ENCODE measurements at places on chromosomes 2 and 18.

DNA sequence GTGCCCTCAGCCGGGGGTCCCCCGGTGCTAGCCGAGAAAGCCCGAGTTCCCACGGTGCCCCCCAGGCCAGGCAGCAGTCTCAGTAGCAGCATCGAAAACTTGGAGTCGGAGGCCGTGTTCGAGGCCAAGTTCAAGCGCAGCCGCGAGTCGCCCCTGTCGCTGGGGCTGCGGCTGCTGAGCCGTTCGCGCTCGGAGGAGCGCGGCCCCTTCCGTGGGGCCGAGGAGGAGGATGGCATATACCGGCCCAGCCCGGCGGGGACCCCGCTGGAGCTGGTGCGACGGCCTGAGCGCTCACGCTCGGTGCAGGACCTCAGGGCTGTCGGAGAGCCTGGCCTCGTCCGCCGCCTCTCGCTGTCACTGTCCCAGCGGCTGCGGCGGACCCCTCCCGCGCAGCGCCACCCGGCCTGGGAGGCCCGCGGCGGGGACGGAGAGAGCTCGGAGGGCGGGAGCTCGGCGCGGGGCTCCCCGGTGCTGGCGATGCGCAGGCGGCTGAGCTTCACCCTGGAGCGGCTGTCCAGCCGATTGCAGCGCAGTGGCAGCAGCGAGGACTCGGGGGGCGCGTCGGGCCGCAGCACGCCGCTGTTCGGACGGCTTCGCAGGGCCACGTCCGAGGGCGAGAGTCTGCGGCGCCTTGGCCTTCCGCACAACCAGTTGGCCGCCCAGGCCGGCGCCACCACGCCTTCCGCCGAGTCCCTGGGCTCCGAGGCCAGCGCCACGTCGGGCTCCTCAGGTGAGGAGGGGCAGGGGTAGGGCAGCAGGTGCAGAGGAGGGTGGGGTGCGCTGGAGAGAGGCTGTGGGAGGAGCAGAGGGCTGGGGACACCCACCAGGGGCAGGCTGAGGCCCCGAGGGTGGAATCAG, 14.1 kb upstream of the GMPPA start:
- DNase-seq, result no peak

DNA sequence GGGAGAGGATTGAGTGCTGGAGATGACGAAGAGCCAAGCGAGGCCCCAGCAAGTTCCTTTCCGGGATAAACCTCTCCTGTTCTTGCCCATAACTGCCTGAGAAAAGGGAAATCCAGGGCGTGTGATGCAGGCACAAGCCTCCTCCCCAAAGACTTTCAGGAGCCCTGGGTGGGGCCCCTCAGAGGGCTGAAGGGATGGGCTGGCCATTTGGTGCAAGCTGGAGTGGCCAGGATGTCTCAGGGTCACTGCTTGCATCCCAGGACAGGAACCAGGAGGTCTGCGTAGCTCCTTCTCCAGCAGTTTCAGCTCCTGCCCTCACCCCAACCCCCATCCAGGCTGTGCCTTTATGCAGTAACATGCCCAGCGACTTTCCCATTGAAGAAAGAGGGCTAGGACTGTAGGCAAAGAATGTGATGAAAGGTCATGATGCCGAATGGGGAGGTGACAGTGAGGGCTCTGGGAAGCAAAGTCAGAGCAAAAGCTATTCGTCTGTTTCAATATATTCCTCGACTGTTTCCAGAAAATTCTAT, 80.2 kb downstream of the PXDN start:
- DNase-seq, result no peak

GRCh38 chr2:239313776-239314175, 87.0 kb downstream of the HDAC4 start:
- no peak for DNase-seq

DNA sequence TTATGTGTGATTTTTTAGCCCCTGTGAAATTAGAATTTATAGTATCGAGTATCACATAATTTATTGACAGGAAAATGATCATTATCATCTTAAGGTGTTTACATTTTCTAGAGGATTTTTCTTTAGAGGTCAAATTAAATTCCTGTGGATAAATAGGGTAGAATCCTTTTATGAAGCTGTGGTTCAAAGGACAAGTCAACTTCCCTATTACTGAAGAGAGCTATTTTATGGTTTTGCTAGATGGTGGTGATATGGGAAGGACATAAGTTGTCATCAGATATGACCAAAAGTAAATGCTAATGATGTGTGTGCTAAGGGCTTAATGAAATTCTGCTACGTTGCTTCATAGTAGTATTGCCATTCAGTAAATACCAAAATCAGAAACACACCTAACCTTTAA, 80.1 kb downstream of the EML4 start:
- no peak for DNase-seq

DNA sequence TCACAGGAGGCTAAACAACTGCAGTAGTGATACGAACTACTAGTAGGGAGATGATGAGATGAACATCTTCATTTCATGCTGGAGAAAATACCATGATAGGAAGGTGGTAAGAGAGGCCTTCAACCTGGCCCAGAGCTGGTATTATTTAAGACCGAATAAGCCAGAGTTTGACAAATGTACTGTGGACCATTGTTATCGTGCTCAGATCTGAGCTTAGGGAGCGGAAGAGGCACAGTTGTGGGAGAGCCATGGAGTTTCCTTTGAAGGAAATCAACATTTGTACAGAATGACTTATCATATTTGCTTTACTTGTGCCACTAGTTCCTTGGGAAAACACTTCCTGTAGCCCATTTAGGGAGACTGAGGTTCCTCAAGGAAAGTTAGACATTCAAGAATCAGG, 260.6 kb upstream of the TNP1 start:
- no peak for DNase-seq

- DNase-seq, result no peak
Observed at GRCh38 chr2:142536966-142537365, 340.5 kb upstream of the KYNU start.

DNA sequence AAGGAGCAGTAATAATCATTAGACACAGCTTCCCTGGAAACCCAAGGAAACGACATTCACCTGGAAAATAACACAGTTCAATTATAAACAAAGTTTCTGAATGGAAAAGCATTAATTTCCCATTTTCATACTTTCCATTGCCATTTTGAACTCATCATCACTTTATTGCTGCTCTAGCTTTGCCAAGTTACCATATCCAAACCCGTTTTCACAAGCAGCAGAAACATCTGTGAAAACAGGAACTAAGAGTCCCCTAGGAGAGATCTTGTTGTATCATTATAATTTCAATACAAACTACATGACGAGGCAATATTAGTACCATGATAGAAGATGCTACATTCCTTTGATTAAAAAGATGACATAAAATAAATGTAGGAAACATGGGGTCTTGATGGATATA, 597.0 kb upstream of the NRXN1 start:
- DNase-seq, result no peak

DNA sequence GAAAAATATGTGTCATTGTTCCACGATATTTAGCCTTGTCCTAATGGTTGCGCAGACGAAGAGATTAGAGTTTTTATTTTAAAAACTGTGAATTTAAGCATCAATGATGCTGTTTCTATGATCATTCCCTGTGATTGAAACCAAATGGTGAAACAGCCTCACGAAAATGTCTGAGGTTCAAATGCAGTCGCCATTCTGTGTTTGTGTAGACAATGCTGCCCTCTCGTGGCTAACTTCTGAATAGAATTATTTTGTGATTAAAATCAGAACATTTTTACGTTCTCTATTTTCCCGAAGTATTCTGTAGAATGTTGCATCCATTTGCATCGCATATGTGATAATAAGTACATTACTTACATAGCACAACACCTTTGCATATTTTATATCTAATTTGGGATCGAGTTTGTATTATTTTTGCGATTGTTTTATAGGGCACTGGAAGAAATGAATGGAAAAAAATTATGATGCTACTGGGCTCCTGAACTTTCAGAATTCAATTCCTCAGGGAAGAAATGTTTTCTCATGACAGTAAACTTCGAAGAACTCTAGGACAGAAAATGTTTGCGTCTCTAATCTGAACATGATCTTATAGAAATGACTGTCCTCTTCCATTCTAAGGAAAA, 54.8 kb upstream of the CREB1 start:
- DNase-seq, result peak; percentile 43

DNA sequence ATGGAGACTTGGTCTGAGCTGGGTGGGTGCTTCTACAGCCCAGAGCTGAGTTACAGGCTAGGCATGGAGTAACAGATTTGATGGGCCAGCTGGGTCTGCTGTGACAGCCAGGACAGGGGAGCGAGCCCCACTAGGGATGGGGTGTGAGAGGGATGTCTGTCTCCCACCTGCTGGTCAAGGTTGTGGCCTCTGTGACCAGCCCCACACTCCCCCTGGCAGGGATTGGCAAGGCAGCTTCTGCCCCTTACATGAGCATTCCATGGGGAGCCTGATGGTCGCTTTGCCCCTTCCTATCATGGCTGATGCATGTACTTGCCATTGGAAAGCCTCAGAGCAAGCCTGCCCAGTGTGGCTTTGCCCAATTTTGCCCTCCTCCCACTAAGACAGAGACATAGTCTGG, 162.0 kb upstream of the FIGN start:
- DNase-seq, result no peak

DNA sequence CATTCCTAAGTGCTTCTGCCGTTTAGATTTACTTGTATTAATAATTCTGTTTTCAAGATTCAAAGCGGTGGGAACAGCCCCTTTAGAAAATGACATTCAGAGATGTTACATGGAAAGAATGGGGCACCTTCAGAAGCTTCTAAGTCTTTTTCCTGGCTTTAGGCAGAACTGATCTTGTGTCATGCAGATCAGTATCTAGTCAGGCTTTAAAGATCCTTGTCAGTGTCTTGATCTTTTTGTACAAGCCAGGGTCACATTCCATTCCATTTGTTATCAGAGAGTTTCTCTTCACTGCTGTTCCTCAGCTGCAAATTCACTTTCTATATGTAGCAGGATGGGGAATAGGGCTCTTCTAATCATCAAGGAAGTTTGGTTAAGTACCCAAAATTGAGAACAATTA, 275.3 kb downstream of the DCC start:
- DNase-seq, result no peak

DNA sequence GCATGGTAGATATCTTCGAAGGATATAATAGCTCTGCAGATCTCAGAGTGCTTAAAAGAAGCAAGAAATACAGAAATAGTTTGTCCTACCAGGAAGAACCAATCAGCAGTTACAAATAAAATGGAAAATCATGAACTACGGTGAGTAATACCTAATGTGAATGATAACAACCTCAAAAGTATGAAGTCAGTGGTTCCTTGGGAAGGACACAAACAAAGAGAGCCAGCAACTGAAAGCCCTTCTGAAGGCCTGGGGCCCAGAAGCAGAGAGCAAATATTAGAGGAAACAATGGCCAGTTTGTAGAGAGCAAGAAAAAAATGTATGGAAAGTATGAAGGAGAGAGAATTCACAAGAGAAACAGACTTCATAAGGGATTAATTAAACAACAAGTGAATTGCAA, 226.8 kb upstream of the CHST9 start:
- no peak for DNase-seq

- DNase-seq, result no peak
Observed at GRCh38 chr2:173240083-173240482, 114.6 kb upstream of the CDCA7 start.

- no peak for DNase-seq
Observed at GRCh38 chr2:106156305-106157296, 37.5 kb downstream of the UXS1 start.

GRCh38 chr2:101820519-101820918, 123.0 kb downstream of the MAP4K4 start:
- no peak for DNase-seq

GRCh38 chr18:48693006-48693405, 154.2 kb downstream of the CTIF start:
- DNase-seq, result no peak

- DNase-seq, result no peak
Observed at GRCh38 chr2:128564551-128564950, 245.9 kb upstream of the HS6ST1 start.

- no peak for DNase-seq
Observed at GRCh38 chr2:233487748-233488345, 78.7 kb downstream of the USP40 start.

- DNase-seq, result no peak
Observed at GRCh38 chr18:70154591-70155194, 50.8 kb downstream of the RTTN start.

DNA sequence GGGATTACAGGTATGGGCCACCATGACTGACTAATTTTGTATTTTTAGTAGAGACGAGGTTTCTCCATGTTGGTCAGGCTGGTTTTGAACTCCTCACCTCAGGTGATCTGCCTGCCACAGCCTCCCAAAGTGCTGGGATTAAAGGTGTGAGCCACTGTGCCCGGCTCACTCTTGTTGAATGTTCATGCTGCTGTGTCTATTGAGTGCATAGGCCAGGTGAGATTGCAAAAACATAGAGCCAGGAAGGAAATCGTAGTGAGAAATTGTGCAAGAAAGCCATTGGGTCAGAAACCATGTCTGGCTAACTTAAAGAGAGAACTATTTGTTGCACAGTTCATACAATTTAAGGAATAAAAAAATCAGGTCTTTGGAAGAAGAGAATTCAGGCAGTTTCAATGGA, 45.5 kb upstream of the FZD5 start:
- DNase-seq, result no peak

GRCh38 chr2:203973000-203973399, 36.4 kb downstream of the ICOS start:
- DNase-seq, result no peak

DNA sequence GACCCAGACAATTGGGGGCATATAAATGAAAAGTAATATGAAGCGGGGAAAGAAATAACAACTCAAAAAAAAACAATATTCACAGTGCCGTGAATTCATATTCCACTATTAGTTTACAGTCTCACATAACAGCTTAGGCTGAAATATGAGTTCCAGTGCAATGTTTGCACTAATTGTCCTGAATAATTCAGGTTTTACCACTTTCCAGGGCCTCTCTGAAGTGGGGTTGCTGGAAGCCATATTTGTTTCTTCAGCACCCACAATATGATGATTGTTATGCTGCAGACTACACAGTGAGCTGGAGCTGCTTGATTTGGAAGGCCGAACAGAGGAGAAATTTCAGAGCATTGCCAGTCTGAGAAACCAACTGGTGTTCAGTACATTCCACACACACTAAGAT, 894.5 kb upstream of the ACVR2A start:
- DNase-seq, result no peak

DNA sequence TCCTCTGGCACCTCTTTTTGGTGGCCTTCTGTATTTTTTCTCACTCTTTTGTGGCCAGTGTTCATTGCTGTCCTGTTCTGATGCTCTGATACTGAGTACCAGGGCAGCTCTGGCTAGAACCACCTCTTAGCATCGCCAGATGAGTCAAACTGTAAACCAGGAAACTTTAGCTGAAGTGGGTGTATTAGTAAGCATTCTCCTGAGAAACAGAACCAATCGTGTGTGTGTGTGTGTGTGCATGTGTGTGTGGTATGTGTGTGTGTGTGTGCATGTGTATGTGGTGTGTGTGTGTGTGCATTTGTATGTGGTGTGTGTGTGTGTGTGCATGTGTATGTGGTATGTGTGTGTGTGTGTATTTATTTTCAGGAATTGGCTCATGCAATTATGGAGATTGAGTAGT, 166.3 kb upstream of the SKOR2 start:
- no peak for DNase-seq

DNA sequence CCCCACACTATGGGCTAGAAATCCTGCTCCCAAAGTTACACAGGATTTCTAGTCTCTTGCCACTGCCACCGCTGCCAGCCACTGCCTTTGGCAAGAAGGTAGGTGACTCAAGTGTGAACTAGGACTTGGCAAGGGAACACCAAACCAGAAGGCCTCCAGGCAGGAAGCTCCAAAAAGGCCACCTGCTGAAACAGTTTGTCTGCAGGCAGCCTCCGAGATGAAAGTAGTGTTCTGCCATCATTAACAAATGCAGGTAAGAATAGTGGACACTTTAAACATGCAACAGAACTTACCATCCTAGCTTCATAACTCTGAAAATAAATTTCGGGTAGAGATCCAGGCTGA, 3.9 kb downstream of the ANKRD44 start:
- DNase-seq, result no peak

GRCh38 chr2:68423966-68424650, 43.0 kb downstream of the FBXO48 start:
- peak; percentile 66 for DNase-seq
